ENCODE measurements at places on chromosomes 12 and 14.

- no peak for DNase-seq
Measured at GRCh38 chr12:106032623-106032925, 106.2 kb downstream of the NUAK1 start.

- no peak for DNase-seq
Measured at GRCh38 chr12:116157845-116158267, 119.6 kb downstream of the MED13L start.

GRCh38 chr12:40149673-40150260, 43.9 kb upstream of the SLC2A13 start:
- DNase-seq: no peak

GRCh38 chr14:69014829-69015259, 35.7 kb upstream of the ACTN1 start:
- no peak for DNase-seq

GRCh38 chr12:93877446-93877845, 200.3 kb downstream of the CRADD start:
- no peak for DNase-seq

DNA sequence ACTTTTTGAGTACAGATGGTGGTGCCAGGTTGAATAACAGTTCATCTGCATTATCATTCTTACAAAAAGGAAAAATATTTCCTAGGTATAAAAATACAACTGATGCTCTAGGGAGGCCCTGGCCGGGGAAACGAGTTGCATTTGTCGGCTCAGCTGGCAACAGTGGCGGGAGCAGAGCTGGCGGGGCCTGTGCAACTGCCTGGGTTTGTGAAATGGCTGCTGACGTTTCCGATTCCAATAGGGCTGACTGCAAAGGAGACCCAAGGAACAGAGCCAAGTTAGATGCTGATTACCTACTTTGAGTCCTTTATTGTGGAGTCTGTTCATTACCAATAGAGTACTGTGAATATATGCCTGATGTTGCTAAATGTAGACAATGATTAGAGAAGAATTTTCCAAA, 25.8 kb upstream of the PHLDA1 start:
- no peak for DNase-seq

DNA sequence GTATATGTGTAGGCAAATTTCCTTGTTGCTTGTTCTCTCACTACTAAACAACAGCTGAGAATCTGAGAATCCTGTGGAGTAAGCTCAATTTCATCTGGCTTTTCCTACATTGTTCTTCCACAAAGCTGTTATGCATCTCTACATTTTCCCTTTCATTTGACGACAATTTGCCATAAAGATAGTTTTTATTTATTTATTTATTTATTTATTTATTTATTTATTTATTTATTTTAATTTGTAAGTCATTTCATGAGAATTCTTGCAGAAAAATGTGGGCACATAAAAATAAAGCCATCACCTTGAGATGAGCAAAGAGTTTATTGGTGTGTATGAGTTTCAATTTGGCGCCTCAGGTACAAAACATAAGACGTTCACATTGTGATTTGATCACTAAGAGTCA, 545.9 kb upstream of the SEL1L start:
- DNase-seq: no peak

GRCh38 chr12:6266541-6266966, 43.9 kb upstream of the PLEKHG6 start:
- no peak for DNase-seq

GRCh38 chr12:120249266-120249874, 16.2 kb downstream of the PXN start:
- no peak for DNase-seq

DNA sequence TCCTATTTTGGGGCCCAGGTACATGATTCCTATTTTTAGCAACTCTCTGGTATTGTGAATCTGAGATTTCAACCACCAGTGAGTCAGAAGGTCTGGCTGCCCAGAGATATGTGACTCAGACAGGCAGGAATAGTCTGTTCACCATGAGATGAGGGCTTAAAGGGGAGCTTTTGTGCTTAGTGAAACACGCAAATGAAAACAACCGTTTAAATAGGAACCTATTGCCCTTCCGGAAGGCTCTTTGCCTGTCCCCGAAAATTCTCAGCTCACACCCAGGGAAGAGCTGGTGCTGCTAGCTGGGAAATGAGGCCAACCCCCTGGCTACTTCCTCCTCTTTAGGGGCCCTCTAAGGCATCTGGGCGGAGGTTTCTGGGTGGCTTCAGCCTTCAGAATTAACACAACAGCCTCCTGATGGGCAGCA, 283.6 kb downstream of the CACNA1C start:
- DNase-seq: no peak

- DNase-seq: peak; percentile 50
Measured at GRCh38 chr12:49345825-49346658, 646 bp upstream of the DNAJC22 start.

DNA sequence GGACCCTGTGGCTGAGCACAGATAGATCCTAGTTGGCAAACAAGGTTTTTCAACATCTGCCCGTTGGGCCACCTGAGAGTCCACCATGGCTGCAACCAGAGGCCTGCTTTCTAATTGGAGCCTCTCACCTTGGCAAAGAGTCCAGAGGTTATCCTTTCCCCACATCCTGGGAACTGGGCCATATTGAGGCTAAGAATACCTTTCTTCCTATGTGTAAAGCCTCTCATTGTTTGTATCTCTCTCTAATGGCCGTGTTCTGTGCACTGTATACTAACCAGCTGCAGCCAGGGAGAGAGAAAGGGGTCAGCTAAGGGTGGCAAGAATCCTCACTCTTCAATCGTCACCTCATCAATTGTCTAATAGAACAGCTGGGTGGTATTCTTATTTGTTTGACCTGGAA, 79.1 kb upstream of the ST8SIA1 start:
- DNase-seq: no peak

DNA sequence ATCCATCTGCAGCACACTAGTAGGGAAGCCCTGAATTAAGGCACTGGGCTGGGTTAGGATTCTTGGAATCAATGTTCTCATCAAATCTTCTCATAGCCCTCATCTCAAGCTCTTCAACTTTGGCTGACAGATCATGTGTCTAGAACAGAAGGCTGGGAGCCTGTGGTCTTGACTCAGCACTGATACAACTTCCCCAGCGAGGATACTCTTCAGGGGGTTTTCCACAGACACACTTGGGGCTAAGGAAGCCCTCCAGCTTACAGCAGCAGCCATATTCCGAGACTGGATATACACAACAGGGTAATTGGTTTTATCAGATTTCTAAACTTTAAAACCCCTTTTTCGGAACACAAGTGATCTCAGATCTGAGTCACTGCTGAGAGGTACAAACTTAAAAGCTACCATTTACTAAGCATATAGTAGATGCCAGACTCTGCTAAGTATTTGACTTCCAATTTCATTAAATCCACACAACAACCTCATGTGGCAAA, 3.5 kb downstream of the FMNL3 start:
- no peak for DNase-seq

DNA sequence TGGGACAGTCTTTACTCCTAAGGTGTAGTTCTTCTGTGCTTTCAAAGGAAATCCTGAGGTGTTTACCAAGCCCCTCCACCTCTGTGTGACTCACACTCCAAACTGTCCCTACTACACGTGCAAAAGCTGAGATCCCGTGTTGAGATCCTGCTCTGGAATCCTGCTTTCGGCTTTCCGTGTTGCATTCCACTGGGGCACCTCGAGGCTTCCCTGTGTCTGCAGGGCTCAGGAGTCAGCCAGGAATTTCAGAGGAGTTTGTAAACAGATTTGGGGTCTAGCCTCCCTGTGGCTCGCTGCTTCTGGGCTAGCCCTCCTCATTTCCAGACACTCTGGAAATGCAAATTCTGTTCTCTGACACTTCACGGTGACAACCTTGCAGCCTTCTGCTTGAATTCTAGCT, 48.4 kb downstream of the CACNA2D4 start:
- DNase-seq: no peak

DNA sequence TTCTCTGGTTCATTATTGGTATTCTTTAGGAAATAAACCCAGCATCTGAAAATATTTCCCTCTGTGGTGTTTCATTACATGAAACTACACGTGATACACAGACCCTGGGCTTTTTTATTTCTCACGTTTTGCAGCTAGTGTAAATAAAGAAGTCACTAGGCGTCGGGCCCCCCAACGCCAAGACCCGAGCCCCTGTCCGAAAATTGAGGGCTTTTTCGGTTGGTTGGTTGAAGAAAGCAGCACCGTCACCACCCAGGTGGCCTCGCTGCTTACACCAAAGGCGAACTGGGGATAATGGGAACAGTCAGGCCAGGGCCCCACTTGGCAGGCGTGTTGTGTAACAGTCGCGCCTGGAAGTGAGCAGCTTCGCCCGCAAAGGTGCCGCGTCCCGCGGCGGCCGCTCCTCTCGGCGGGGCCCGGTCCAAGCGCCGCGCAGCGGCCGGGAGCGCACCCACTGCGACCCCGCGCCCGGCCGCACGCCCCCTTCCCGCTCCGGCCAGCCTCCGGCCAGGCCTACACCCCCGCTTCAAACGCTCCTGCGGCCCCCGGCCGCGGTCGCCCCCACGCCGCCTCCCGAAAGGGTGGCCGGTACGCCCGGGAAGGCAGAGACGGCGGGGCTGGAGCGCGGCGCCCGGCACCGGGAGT, 1.2 kb downstream of the DUSP16 start:
- peak; percentile 68 for DNase-seq

DNA sequence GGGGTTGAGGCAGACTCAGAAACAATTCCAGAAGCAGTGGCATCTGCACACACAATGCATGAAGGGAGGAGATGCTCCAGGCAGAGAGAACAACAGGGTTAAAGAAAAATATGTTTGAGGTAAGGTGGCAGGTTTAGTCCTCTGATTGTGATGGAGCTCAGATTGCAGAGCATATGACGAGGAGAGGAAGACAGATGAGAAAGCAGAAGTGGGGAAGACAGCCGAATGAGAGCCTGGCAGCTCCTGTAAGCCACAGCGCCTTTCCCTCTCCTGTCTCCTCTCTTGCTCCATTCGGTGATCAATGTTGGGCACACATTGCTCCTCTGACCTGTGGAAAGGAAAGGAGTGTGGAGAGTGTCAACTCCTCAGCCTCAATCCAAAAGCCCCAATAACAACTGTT, 372.2 kb downstream of the GXYLT1 start:
- no peak for DNase-seq

DNA sequence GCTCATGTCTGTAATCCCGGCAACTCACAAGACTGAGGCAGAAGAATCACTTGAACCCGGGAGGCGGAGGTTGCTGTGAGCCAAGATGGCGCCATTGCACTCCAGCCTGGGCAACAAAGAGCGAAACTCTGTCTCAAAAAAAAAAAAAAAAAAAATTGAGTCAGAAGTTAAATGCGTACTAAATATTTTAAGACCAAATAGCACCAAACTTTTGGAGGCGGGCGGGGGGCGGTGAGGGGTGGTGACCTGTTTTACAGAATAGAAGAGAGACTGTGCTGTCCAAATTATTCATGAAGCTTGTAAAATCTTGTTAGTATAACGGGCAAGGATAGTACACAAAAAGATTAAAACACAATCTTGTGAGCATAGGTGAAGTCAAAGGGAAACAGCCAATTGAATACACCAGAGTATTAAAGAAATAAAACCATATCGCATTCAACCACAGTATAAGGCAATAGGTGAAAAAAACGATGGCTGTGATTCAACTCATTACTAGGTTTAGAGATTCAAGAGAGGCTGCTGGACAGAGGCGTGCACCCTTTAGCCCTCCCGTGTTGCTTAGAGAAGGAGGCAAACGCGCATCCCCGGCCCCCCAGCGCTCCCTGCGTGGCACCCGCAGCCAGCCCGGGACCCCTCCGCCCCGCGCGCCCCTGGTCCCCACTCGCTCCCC, 571 bp downstream of the ZNF891 start:
- DNase-seq: peak; percentile 6

DNA sequence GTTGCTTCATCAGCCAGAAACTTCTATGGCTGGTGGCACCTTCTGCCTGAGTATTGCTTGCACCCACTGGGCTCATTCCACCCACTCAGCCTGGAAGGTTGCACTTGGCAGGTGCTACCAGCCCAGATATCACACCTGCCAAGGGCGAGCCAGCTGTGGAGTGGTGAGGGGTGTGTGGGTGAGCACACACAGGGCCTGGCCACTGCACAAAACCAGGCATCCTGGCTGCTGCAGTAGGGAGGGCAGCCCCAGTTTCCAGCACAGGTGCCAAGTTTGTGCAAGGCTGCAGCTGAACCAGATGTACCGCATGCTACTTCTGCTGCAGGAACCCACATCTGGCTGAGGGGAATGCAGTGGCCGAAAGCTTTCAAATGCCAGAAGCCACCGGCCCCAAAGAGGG, 1147.8 kb downstream of the FSCB start:
- no peak for DNase-seq

- DNase-seq: no peak
Measured at GRCh38 chr14:95614349-95614748, 71.9 kb upstream of the TCL1B start.

DNA sequence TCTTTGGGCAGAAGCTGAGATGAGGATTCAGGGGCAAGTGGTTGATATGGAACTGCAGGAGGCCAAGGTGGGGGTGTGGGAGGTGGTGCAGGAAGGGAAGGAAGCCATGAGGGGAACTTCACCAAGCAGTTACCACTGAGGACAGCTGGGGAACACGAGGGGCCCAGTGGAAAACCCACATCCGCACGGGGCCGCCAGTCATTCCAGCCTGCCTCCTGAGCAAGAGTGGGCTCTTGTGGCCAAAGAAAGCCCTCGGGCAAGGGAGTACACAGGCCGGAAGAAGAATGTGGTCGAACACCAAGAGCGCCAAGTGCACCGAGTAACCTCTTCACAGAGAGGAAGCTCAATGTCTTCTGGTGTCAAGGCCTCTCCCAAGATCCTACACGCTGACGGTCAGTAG, 252.2 kb upstream of the FOXN3 start:
- no peak for DNase-seq

DNA sequence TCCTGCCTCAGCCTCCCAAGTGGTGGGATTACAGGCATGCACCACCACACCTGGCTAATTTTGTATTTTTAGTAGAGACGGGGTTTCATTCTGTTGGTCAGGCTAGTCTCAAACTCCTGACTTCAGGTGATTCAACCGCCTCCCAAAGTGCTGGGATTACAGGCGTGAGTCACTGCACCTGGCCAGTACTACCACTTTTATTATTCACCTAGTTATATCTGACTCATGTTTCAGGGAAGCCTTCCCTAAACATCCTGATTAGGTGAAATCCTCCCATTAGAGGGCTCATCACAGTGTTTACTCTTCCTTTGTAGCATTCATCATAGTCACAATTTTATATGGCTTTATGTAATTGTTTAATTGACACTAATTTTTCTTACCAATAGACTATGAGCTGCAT, 295.3 kb upstream of the SOX5 start:
- no peak for DNase-seq
